Activated CD8-positive, alpha-beta memory T cell treated with anti-CD3 and anti-CD28 coated beads, Interleukin-2, amount 50 U/mL, for 48 hours (primary cell): ENCODE measurements at places on chromosomes 2 and 18.

- no peak for DNase-seq
These were observed 26.0 kb upstream of the SP3 start for GRCh38 chr2:173990970-173991819.

DNA sequence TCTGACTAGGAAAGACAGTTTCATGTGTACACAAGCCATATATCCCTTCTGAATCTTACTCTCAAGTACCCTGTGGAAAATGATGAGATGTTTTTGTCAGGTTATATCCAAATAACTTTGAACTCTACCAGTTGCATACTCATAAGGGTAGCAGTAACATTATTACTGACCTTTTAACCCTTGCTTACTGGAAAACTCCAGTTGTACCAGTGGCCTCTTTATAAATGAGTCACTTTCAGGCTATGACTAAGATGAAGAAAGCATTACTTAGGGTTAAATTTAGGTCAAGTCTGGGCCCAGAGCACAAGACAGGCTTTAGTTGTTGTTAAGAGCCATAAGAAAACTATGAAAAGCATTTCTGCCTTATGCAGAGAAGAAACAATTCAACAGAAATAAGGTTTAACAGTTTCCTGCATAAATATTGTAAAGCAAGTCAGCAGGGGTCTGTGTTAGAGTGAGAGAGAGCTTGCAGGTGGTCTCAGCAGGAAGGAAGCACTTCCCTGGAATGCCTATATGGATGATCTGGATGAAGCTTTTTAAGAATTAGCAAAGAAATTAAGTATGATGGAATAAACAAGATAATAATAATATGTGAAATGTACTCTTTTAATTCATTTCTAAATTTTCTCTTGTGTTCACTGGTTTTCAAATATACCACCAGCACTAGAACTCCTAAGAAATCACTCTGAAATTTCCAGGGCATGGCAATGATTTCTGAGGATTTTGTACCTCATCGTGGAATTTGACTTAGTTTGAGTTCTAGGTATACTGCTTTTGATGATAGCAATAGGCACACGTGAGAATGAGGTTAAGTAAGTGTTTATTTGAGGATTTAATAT, 126.6 kb downstream of the UBE2E3 start:
- DNase-seq, result no peak

DNA sequence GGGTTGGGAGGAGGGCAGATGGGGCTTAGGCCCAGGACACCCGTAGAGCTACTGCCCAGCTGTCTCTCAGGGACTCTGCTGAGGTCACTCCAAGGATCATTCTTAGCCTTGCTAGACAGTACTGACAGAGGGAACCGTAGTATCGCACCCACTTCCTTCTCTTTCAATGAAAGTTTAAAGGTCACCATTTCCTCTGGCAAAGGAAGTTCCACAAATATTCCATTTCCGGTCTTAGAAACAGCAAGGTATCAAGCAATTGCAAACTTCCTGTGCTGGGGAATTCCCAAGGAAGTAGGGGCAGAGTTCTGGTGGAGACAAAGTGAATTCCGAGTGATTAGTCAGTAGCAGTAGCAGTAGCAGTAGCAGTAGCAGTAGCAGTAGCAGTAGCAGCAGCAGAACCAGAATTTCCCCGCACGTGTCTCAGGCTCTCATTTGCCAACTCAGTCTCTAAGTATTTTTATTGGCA, 24.7 kb downstream of the IL1B start:
- no peak for DNase-seq

GRCh38 chr2:36530178-36530982, 67.6 kb downstream of the FEZ2 start:
- DNase-seq, result no peak

GRCh38 chr2:104528101-104528500, 325.8 kb upstream of the POU3F3 start:
- DNase-seq, result no peak

GRCh38 chr2:181164699-181165098, 184.3 kb downstream of the UBE2E3 start:
- DNase-seq, result no peak
